ENCODE measurements at places on chromosomes 3 and 15.

GRCh38 chr3:156160647-156161046, 40.3 kb downstream of the KCNAB1 start:
- DNase-seq, result no peak

GRCh38 chr3:66567077-66567476, 66.3 kb upstream of the LRIG1 start:
- no peak for DNase-seq

- no peak for DNase-seq
These were observed 17.2 kb upstream of the SLC6A11 start for GRCh38 chr3:10798600-10799367.

- no peak for DNase-seq
These were observed 15.3 kb downstream of the P2RY14 start for GRCh38 chr3:151262871-151263525.

GRCh38 chr3:41482134-41482533, 282.8 kb downstream of the CTNNB1 start:
- no peak for DNase-seq

DNA sequence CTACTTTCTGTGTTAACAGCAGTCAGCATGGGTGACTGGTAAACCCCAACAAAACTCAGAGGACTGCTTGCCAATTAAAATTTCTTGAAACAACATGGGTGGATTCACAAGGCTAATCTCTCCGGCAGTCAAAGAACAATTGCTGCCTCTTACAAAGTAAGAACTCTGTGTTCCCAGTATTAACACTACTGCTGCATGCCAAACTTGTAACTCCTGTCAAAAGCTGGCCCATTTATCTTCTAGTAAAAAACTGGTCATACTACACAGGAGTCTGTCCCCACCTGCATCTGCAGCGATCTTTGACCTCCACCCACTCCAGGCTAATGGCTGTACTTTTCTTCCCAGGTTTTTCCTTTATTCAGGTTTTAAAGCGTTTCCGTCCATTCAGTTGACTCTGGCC, 8.7 kb upstream of the ZNF589 start:
- DNase-seq, result no peak

GRCh38 chr15:89777073-89777751, 1.1 kb downstream of the MESP2 start:
- no peak for DNase-seq

- no peak for DNase-seq
These were observed 2.3 kb downstream of the SERP1 start for GRCh38 chr3:150544041-150544440.

DNA sequence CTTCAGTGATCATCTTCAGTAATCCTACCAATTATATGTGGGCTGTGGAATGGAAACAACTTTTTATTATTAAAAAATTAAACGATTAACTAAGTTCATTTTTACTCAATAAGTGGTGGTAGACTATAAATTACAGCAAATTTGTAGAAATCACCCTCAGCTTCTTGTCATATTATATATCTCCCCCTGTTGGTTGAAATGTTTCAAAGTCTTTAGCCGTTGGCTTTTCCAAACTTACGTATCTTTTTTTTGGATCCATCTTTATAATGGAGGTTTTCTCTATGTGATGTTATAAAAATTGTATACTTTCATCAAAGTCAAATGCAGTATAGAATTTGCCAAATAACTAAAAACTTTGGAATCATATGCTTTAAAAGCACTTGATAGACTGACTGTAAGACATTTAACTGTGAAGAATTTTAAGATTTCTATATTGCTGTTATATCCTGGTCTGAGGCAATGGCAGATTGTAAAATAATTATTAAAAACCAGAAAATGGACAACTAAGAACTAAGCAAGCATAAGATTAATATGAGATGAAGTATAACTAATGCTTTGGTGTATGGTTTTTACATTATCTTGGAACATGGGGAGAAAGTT, 44.7 kb downstream of the ATP11B start:
- DNase-seq, result no peak

- DNase-seq, result no peak
These were observed 50.7 kb downstream of the CLDN11 start for GRCh38 chr3:170469151-170470062.

DNA sequence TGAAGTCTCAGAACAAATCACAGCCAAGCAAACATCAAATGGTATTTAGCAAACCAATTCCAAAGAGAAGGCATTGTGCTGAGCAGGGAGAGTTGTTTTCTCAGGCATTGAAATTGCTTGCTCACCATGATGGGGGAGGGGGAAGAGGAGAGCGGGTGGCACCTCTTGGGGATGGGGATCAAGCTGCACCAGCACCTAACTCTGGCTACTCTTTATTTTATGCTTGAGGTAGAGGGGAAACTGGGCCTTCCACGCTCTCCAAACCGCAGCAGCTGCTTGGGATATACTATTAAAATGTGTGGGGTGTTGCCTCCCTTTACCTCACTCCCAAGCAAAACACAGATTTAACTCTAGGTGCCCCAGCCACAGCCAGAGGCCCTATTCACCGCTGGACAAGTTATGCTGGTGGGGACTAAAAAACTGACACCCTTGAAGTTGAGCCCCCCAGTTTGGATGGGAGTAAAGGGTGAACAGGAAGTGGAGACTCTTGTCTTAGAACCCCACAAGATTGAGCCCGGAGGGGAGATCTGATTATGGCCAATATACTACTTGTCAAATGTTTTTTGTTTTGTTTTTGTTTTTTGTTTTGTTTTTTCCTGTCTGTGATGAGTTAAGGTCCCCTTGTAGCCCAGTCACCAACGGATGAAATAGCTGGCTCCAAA, 5.0 kb upstream of the FOXB1 start:
- no peak for DNase-seq

GRCh38 chr15:88828791-88829190, 25.6 kb downstream of the ACAN start:
- no peak for DNase-seq

GRCh38 chr15:73654659-73655058, 21.5 kb upstream of the NPTN start:
- no peak for DNase-seq

- DNase-seq, result no peak
These were observed 34.3 kb downstream of the ZXDC start for GRCh38 chr3:126441256-126441880.

- DNase-seq, result no peak
These were observed 1.7 kb downstream of the LRRC2 start for GRCh38 chr3:46564190-46565021.

- no peak for DNase-seq
These were observed 62.5 kb upstream of the C15orf61 start for GRCh38 chr15:67458331-67459029.

DNA sequence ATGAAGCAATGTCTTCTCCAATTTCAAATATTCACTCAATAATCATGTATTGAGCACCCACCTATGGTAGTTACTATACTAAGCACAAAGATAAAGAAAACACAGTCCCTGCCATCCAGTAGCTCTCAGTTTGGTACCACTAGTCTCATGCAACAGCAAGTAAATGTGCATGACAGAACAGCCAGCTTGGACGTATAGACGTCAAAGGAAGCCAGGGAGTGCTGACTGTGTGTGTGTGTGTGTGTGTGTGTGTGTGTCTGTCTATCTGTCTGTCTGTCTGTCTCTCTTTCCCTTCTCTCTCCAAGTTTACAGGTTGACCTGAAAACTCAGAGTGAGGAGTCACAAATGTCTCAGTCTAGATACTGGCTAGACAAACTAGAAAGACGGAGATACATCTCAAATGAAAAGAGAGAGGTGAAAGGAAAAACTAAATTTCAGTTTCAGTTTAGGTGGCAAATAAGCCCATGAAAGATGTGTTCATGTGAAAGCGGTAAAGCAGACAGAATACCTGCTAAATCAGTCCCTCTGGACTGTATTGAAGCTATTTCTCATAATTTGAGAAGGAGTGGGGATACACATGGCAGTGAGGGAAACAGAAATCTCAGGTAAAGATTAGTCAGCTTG, 141.1 kb upstream of the PTPRG start:
- DNase-seq, result no peak

DNA sequence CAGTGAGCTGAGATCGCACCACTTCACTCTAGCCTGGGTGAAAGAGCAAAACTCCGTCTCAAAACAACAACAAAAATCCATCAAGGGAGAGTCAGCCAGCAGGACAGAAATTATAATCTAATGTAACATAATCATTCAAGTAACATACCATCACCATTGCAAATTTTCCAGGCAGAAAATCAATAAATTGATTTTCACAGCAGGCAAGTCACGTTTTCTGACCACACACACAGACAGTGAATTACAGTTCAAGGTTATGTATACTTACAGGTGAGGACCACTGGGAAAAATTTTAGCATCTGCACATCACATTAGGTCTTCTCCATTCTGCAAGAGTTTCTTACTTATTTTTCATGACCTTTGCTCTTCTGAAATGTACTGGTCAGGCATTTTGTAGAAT, 29.9 kb upstream of the NPAP1 start:
- DNase-seq, result no peak
